Mesothelial cell of epicardium (in vitro differentiated cells): ENCODE measurements at places on chromosomes 11 and 22. TPM values are rescaled to one million over a fixed set of nuclear protein-coding genes. Genes with fewer than 3 reads are reported as not detected.

KRTAP5-8 gene
- 0.18 to 0.73 TPM (median 0.25 TPM) in 3 replicates for total RNA-seq

SCGB1A1 gene
- total RNA-seq: not detected in 3 replicates

ZNF74 gene
- 36.8 to 38.3 TPM (median 38.1 TPM) in 3 replicates for total RNA-seq

FOLR3 gene
- total RNA-seq: not detected in 3 replicates

CABP7 gene
- total RNA-seq: 0.11 TPM in 1 of 3 replicates, not detected in the others

TTC36 gene
- total RNA-seq: 1.1 TPM in 3 replicates

CRACR2B gene
- 9.9 to 10.6 TPM (median 10.0 TPM) in 3 replicates for total RNA-seq

GRAMD1B gene
- 8.4 to 9.0 TPM (median 9.0 TPM) in 3 replicates for total RNA-seq

PATE4 gene
- not detected in 3 replicates for total RNA-seq

UBQLN3 gene
- 0.63 to 1.2 TPM (median 0.71 TPM) in 3 replicates for total RNA-seq

DNA sequence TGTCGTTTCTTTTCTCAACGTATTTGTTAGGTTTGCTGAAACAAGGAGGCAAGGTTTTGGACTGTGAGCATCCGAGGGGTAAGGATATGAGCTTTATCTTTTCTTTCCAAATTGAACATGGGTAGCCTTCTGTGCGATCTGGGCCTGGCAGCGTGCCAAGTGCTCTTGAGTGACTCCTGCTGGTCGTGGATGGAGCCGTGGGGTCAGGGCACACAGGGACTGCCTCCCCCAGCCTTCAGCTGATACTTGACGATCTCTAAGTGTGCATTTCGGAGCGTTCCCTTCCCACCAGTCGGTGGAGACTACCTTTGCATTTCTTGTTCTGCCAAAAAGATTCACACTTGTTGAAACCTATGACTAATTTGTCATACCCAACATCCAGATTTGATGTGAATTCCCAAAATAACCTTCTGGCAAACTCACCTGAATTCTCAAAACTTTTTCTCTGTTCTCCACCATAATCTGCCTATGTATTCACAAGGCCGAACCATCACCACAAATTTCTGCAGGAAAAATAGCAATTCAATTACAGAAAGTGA, 40.1 kb upstream of the CLMP start:
- no peak overlapping the region for H3K4me3 ChIP-seq
- peak; percentile 50 for DNase-seq
- no peak overlapping the region for H3K27ac ChIP-seq

GRCh38 chr22:33007485-33007884, 50.7 kb downstream of the SYN3 start:
- peaks cover 12% of the 10 kb centered on the region for H3K27me3 ChIP-seq
- H3K27ac ChIP-seq: no peak overlapping the region
- H3K4me3 ChIP-seq: no peak overlapping the region

- H3K36me3 ChIP-seq: peaks cover 30% of the 10 kb centered on the region
- no peaks in the 10 kb centered on the region for H3K27me3 ChIP-seq
- no peak overlapping the region for H3K4me3 ChIP-seq
- H3K4me1 ChIP-seq: peaks cover 44% of the 10 kb centered on the region
These were observed 9.0 kb downstream of the NEAT1 start for GRCh38 chr11:65431451-65432099.

DNA sequence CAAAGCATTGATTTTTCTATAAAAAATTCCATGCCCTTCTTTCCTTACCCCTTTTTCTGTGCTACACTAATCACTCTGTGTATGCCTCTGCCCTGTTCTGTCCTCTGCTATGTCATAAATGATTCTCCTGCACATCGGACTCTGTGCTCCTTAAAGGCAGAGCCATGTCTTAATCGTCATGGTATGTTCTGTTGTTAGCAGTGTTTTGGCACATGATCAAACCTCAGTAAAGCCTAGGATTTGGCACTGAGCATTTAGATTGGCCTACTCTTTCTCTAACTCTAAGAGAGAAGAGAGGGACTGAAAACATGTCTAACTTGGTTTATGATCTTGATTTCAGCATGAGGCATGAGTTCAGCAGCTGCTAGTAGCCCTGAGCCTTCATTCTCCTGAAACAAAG, 266.9 kb downstream of the AASDHPPT start:
- peaks cover 13% of the 10 kb centered on the region for H3K4me1 ChIP-seq
- H3K4me3 ChIP-seq: no peak overlapping the region
- DNase-seq: no peak
- H3K27ac ChIP-seq: peak overlapping the region; percentile 30
- H3K36me3 ChIP-seq: no peaks in the 10 kb centered on the region

- H3K27me3 ChIP-seq: no peaks in the 10 kb centered on the region
- no peaks in the 10 kb centered on the region for H3K36me3 ChIP-seq
- peaks cover 9% of the 10 kb centered on the region for H3K4me1 ChIP-seq
- no peak overlapping the region for H3K27ac ChIP-seq
These were observed 301.9 kb upstream of the ZC3H12C start for GRCh38 chr11:109791337-109791736.

DNA sequence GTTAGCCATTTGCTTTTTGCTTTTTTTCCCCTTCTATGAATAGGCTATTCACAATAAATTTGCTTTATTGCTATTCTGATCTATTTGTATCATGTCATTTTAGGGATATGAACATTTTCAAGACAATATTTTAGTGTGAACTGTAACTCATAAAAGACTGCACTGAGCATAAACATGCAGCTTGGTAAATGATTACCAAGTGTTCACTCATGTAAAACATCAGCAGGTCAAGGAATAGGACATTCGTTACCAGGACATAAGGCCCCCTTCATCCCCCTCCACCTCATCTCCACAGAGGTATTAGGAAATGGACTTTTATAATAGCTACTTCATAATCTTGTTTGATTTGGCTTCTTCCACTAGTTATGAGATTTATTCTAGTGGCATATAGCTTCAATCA, 12.4 kb downstream of the NLRP14 start:
- H3K4me1 ChIP-seq: no peaks in the 10 kb centered on the region
- no peaks in the 10 kb centered on the region for H3K36me3 ChIP-seq
- no peak overlapping the region for H3K27ac ChIP-seq
- H3K27me3 ChIP-seq: peaks cover 21% of the 10 kb centered on the region

DNA sequence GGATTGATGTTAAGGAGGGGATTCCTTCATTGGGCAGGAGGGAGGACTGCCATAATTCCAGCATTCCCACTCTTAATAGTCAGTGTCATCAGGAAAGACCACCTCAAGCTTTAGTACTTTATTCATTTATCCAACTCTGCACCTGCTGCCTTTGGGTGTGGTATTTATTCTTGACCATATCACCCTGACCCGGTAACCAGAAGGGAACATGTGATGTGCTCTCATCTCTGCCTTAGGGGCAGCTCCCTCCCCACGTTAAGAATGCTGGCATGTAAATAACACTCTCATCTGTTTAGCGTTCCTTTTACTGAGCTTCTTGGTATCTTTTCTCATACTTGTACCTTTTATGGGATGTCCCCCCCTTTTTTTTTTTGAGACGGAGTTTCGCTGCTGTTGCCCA, 7.7 kb downstream of the CAT start:
- H3K27me3 ChIP-seq: no peaks in the 10 kb centered on the region
- DNase-seq: no peak
- no peaks in the 10 kb centered on the region for H3K4me1 ChIP-seq
- no peak overlapping the region for H3K27ac ChIP-seq
- H3K36me3 ChIP-seq: peaks cover 3% of the 10 kb centered on the region
- H3K4me3 ChIP-seq: no peak overlapping the region

GRCh38 chr22:29914165-29914564, 31.2 kb downstream of the MTMR3 start:
- no peak for DNase-seq
- peaks cover 48% of the 10 kb centered on the region for H3K4me1 ChIP-seq
- peak overlapping the region; percentile 70 for H3K27ac ChIP-seq
- H3K27me3 ChIP-seq: no peaks in the 10 kb centered on the region

GRCh38 chr11:103622296-103622695, 414.1 kb upstream of the DDI1 start:
- H3K4me1 ChIP-seq: peaks cover 12% of the 10 kb centered on the region
- H3K27ac ChIP-seq: no peak overlapping the region
- no peak overlapping the region for H3K4me3 ChIP-seq
- no peaks in the 10 kb centered on the region for H3K27me3 ChIP-seq
- H3K36me3 ChIP-seq: no peaks in the 10 kb centered on the region
- DNase-seq: no peak

DNA sequence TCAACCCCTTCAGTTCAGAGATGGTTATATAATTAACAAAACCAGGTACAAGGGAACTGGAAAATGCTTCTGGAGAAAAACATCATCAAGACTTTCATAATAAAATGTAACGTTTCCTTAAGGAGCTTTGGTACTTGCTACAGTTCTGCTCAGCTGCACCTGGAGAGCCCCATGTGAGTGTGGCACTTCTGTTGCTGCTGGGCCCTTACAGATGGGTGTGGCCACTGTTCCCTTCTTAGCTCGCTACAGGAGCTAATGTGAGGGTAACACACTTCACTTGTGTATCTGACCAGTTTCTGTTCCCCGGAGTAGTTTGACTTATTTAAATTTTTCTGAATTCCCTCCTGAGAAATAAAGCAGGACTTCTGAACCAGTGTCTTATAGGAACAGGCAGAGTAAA, 4.0 kb downstream of the POU2AF3 start:
- DNase-seq: no peak
- H3K27ac ChIP-seq: peak overlapping the region; percentile 60
- peaks cover 2% of the 10 kb centered on the region for H3K36me3 ChIP-seq
- H3K4me1 ChIP-seq: peaks cover 52% of the 10 kb centered on the region

DNA sequence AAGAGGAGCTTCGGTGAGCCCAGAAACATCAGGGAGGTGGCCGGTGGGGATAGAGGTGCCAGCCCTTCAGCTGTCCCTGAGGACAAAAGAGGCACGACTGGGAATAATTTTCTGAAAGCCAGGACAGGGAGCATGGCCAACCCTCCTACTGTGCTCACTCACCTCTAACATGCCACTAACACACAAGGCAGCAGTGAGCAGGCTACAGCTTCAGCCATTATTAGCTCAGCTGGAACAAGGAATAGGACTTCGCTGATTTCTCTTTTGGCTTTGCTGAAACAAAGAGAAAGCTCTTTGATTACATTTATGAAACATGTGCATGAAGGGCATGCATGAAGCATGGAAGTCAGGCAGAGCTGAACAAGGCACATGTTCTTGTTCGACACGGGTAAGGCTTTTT, 12.1 kb upstream of the OR10A5 start:
- peaks cover 2% of the 10 kb centered on the region for H3K4me1 ChIP-seq
- no peak overlapping the region for H3K4me3 ChIP-seq
- H3K27ac ChIP-seq: no peak overlapping the region
- H3K36me3 ChIP-seq: no peaks in the 10 kb centered on the region
- H3K27me3 ChIP-seq: no peaks in the 10 kb centered on the region

- H3K4me3 ChIP-seq: no peak overlapping the region
- peaks cover 4% of the 10 kb centered on the region for H3K4me1 ChIP-seq
- peaks cover 12% of the 10 kb centered on the region for H3K36me3 ChIP-seq
- no peak for DNase-seq
- H3K27ac ChIP-seq: no peak overlapping the region
These were observed 183.4 kb downstream of the BCR start for GRCh38 chr22:23363683-23364082.

GRCh38 chr11:30143098-30143705, 87.6 kb upstream of the FSHB start:
- no peak overlapping the region for H3K4me3 ChIP-seq
- no peak for DNase-seq
- no peak overlapping the region for H3K27ac ChIP-seq

- no peak for DNase-seq
- H3K4me3 ChIP-seq: no peak overlapping the region
- H3K27me3 ChIP-seq: peaks cover 36% of the 10 kb centered on the region
- no peak overlapping the region for H3K27ac ChIP-seq
- H3K36me3 ChIP-seq: no peaks in the 10 kb centered on the region
These were observed 80.1 kb upstream of the E2F8 start for GRCh38 chr11:19320827-19321226.

GRCh38 chr11:35148163-35148837, 9.3 kb downstream of the CD44 start:
- H3K4me3 ChIP-seq: no peak overlapping the region
- H3K27ac ChIP-seq: no peak overlapping the region
- peaks cover 35% of the 10 kb centered on the region for H3K27me3 ChIP-seq
- no peaks in the 10 kb centered on the region for H3K4me1 ChIP-seq
- no peak for DNase-seq

DNA sequence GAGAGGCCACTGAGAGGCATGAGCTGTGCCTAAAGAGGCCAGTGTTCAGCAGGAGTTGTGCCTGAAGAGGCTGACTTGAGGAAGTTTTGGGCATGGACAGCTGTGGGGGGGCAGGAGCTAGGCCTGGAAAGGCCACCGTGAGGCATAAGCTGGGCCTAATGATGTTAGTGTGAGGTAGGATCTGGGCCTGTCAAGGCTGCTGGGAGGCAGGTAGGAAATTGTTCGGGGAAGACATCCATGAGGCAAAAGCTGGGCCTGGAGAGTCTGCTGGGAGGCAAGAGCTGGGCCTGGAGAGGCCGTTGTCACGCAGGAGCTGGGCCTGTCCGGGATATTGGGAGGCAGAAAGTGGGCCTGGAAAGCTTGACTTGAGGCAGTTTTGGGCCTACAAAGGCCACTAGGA, 44.9 kb downstream of the OR4C45 start:
- DNase-seq: no peak
- no peak overlapping the region for H3K27ac ChIP-seq
- H3K4me3 ChIP-seq: no peak overlapping the region
- peaks cover 14% of the 10 kb centered on the region for H3K36me3 ChIP-seq
- H3K4me1 ChIP-seq: no peaks in the 10 kb centered on the region
- no peaks in the 10 kb centered on the region for H3K27me3 ChIP-seq
